Right ventricle myocardium superior (tissue), 1 donor: ENCODE measurements at places on chromosomes 7 and 10. TPM values are rescaled to one million over a fixed set of nuclear protein-coding genes. Genes with fewer than 3 reads are reported as not detected.

SEMA3C gene
- total RNA-seq, result 66.9 TPM

RNF133 gene
- total RNA-seq, result 0.51 TPM

RELN gene
- 0.56 TPM for total RNA-seq

SLC18A2 gene
- 0.22 TPM for total RNA-seq

NACAD gene
- total RNA-seq, result 4.7 TPM

SAP25 gene
- total RNA-seq, result 0.54 TPM
